ENCODE measurements at places on chromosomes 7 and 10. TPM values are rescaled to one million over a fixed set of nuclear protein-coding genes. Genes with fewer than 3 reads are reported as not detected.

CDK1 gene
- 88.8 TPM for total RNA-seq

STAG3 gene
- total RNA-seq = 1.1 TPM

COL13A1 gene
- total RNA-seq = 37.2 TPM

ANKRD30A gene
- total RNA-seq = not detected

JAZF1 gene
- total RNA-seq = 4.7 TPM

AASS gene
- total RNA-seq = 62.9 TPM

SAMD9L gene
- 78.0 TPM for total RNA-seq

OR13A1 gene
- total RNA-seq = not detected

CAPZA2 gene
- total RNA-seq = 336 TPM

ZNF25 gene
- 5.5 TPM for total RNA-seq

AKR1C1 gene
- total RNA-seq = 3.2 TPM

USP6NL gene
- total RNA-seq = 17.6 TPM

HMX2 gene
- total RNA-seq = not detected

CYCS gene
- 52.3 TPM for total RNA-seq

CREB5 gene
- 2.3 TPM for total RNA-seq

MINDY3 gene
- total RNA-seq = 27.0 TPM

ERVW-1 gene
- not detected for total RNA-seq

SPDYE11 gene
- not detected for total RNA-seq

Measured in epithelial cell of umbilical artery (primary cell).